ENCODE measurements at places on chromosomes 4 and X.

GRCh38 chr4:123480706-123481418 is 84.3 kb downstream of the SPRY1 start:
- no peak for DNase-seq

GRCh38 chr4:36292556-36293188 is 11.3 kb downstream of the DTHD1 start:
- no peak for DNase-seq

GRCh38 chr4:139470295-139470694 is 16.4 kb downstream of the RAB33B start:
- DNase-seq: no peak

DNA sequence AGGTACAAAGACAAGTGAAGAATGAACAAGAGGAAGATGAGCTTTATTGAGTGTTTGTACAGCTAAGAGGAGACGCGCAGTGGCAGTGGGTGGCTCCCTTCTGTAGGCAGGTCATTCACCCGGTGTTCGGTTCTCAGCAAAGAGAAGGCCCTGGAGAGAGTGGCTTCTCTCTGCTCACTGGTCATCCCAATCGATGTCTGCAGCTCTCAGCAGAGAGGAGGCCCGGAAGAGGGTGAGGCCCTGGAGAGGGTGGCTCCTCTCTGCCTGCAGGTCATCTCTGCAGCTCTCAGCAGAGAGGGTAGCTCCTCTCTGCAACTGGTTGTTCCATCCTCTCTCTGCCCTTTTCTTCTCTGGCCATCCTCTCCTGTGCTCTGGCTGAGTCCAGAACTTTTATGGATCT is 126.5 kb downstream of the UGT8 start:
- no peak for DNase-seq
